ENCODE measurements at places on chromosomes 2 and 18. TPM values are rescaled to one million over a fixed set of nuclear protein-coding genes. Genes with fewer than 3 reads are reported as not detected.

- no peak for DNase-seq
These were observed 136.7 kb upstream of the SPHKAP start for GRCh38 chr2:228318218-228318617.

- DNase-seq, result no peak
These were observed 98.7 kb downstream of the TCF4 start for GRCh38 chr18:55489034-55489986.

DNA sequence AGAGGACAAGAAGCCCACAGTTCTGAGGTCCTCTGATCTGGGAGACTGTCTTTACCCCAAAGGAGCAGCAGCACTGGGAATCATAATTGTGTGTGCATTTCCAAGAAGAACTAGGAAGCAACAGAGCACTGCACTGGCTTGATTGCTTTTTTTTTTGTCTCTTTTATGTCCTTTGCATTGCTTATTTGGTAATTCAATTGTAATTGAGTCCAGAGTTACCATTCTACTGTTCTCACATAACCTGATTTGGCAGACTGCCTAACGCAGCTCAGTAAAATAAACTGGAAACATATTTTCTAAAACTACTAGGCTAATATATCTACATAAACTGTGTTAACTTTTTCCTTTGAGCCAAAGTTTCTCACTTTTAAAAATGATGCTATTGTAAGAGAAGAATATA is 190.3 kb upstream of the SLC8A1 start:
- DNase-seq, result no peak

DNA sequence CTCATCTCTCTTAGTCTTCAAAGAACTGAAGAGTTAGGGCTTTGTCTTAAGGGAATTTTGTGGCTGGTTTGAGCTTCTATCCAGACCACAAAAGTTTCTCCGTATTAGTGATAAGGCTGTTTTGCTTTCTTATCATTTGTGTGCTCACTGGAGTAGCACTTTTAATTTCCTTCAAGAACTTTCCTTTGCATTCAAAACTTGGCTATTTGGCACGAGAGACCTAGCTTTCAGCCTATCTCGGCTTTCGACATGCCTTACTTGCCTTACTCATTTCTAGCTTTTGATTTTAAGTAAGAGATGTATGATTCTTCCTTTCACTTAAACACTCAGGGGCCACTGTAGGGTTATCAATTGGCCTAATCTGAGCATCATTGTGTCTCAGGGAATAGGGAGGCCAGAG is 29.9 kb downstream of the HDHD2 start:
- DNase-seq, result no peak

GRCh38 chr2:90209806-90210205 is 1518.3 kb downstream of the RPIA start:
- DNase-seq, result no peak

DNA sequence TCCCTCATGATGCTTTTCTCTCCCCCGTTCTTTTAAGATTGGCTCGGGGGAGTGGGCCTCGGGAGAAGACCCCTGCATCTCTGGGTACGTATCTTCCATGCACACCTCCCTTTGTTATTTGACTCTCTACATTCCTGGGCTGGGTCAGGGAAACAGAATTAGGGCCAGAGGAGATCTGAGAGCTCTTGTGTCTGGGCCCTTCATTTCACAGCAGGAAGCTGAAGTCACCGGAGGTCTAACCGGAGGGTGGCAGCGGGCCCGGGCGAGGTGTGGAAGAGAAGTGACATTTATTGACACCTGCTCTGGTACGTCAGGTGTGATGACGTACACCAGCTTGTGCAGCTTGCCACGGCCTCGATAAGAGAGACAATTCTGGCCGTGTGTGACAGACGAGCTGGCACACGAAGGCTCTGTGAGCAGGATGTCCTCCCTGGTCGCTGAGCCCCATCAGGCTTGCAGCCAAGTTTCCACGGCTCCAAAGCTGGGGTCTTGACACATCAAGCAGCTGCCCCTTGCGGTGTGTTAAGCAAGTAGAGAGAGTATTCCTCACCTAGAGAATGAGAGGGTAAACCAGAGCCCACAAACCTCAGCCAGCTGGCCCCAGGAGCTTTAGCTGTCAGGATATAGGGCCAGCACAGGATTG is 30.4 kb downstream of the TOGARAM2 start:
- DNase-seq, result peak; percentile 37

GLI2 gene
- 0.32 TPM for total RNA-seq

SOCS6 gene
- 3.7 TPM for total RNA-seq

G6PC2 gene
- not detected for total RNA-seq

METTL4 gene
- 15.0 TPM for total RNA-seq

SERPINB10 gene
- not detected for total RNA-seq

C1GALT1C1L gene
- total RNA-seq, result not detected

TXNDC2 gene
- total RNA-seq, result 0.26 TPM
